Testis (tissue), 5 donors: ENCODE measurements at places on chromosomes 3 and 15.

DNA sequence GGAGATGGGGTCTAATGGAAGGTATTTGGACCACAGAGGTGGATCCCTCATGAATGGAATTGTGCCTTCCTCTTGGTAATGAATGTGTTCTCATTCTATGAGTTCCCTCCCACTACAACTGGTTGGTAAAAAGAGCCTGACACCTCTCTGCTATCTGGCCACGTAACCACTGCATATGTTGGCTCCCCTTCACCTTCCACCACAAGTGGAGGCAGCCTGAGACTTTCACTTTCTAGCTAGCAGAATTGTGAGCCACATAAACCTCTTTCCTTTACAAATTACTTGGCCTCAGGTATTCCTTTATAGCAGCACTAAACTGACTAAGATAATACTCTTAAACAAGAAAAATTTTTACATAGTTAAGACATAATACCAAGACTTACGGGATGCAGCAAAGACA lies 155.3 kb downstream of the NR1I2 start:
- DNase-seq: no peak

- no peak for DNase-seq
These were observed 107.2 kb upstream of the HACD2 start for GRCh38 chr3:123692041-123692440.

- DNase-seq: no peak
These were observed 817 bp upstream of the PLXNA1 start for GRCh38 chr3:126982126-126982470.

- no peak for DNase-seq
These were observed 200.6 kb downstream of the SEMA6D start for GRCh38 chr15:47917881-47918280.

GRCh38 chr3:124982855-124983254 lies 48.3 kb upstream of the MUC13 start:
- no peak for DNase-seq

- no peak for DNase-seq
These were observed 2.1 kb downstream of the RHOV start for GRCh38 chr15:40871749-40872617.

- DNase-seq: no peak
These were observed 30.2 kb upstream of the ATOSA start for GRCh38 chr15:52709187-52709981.

GRCh38 chr3:5058471-5058951 lies 63.6 kb upstream of the ARL8B start:
- DNase-seq: no peak

DNA sequence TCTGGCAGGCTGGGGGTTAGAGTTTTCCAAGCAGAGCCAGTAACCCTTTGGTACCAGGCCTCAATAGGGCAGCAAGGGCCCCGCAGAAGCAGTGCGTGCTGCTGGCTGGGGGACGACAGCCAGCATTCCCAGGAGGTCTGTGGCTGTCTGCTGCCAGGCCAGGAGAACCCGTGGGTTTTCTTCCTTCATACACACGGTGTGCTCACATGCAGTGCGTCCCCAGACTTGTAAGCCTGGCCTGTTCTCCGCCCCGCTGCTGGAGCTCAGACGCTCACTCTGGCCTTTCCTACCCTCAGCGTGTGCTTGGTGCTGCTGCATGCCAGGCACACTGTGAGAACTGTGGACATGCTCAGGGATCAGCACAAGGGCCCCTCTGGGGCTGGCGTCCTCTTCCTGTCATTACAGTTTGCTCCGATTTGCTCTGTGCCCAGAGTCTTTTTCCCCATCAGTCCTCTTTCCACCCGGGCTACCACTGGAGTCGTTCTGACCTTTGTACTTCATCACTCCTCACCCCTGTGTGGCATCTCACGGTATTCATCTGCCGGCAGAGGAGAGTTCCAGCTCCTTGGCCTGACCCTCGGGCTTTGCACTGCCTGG lies 149.5 kb downstream of the DNAJB8 start:
- DNase-seq: peak; percentile 23

DNA sequence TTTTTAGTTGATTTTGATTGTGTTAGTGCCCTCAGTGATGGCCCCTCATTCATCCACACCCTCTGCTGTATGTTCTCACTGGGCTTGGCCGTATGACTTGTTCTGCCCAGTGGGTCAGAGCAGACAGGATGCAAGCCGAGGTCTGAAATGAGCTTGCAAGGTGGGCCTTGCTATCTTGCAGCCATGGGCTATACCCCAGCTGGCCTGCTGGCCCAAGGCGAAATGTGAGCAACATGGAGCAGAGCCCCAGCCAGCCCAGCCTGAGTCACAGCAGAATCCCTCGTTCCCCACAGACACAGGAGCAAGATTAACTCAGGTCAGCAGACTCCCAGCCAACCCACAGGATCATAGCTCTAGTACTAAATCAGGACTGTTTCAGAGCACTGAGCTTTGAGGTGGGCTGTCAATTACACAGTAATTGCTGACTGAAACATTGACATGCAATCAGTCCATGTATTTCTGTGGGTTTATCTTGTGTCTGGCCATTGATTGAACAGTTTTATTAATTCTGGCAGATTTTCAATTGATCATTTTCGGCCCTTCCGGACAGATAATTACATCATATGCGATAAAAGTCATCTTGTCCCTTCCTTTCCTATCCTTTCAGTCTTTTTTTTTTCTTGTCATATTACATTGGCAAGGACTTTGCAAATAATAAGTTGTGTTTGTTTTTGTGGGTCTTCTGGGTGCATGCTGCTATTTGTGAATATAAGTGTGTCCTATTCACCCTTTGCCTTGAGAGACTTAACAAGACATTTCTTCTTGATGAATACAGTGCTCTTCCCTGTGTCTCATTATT lies 27.1 kb downstream of the KLF15 start:
- DNase-seq: no peak

- no peak for DNase-seq
These were observed 89.8 kb upstream of the TNFSF10 start for GRCh38 chr3:172612871-172613678.

- no peak for DNase-seq
These were observed 167.5 kb upstream of the TRIM42 start for GRCh38 chr3:140510303-140510861.

DNA sequence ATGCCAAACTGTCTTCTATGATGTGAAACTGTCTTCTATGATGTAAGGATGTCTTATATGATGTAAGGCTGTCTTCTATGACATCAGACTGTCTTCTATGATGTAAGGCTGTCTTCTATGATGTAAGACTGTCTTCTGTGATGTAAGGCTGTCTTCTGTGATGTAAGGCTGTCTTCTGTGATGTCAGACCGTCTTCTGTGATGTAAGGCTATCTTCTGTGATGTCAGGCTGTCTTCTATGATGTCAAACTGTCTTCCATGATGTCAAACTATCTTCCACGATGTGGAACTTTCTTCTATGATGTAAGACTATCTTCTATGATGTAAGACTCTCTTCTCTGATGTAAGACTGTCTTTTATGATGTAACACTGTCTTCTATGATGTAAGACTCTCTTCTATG lies 27.9 kb downstream of the MGLL start:
- DNase-seq: no peak

GRCh38 chr3:171135549-171135948 lies 109.0 kb upstream of the SLC2A2 start:
- DNase-seq: no peak

- no peak for DNase-seq
These were observed 239.9 kb downstream of the EPHB1 start for GRCh38 chr3:135034891-135035440.

DNA sequence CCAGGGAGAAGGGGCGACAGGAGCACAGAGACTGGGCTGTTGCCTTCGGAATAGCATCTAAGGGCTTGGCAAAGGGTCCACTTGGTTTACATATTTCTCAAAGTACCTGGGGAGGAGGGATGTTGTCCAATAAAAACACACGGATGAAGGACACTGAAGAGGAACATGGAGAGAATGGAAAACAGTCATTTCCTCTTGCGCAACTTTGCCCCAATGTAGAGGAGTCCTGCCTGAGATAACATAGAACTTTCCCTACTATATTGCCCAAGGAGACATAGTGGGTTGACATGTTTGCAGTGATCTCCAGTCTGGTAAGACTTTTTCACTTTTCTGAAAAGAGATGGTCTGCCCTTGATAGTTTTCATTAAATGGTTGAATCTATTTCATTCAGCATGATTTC lies 468.8 kb upstream of the SUCLG2 start:
- DNase-seq: no peak

DNA sequence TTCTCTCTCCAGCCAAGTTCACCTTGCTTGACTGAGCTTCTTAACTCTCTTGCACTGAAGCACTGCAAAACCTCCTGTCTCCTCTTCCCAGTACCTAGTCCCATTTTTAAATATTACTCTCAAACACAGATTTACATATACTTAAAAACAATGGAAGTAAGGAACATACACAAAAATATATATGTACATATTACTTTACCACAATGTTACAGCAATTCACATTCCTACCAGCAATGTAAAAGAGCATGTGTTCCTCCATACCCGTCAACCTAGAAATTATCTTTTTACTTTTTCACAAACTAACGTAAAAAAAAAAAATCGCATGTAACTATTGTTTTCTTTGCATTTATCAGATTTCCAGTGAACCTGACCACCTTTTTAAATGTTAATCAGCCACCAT lies 60.4 kb downstream of the RYK start:
- no peak for DNase-seq

GRCh38 chr15:69823223-69823907 lies 274.4 kb downstream of the TLE3 start:
- DNase-seq: peak; percentile 65

DNA sequence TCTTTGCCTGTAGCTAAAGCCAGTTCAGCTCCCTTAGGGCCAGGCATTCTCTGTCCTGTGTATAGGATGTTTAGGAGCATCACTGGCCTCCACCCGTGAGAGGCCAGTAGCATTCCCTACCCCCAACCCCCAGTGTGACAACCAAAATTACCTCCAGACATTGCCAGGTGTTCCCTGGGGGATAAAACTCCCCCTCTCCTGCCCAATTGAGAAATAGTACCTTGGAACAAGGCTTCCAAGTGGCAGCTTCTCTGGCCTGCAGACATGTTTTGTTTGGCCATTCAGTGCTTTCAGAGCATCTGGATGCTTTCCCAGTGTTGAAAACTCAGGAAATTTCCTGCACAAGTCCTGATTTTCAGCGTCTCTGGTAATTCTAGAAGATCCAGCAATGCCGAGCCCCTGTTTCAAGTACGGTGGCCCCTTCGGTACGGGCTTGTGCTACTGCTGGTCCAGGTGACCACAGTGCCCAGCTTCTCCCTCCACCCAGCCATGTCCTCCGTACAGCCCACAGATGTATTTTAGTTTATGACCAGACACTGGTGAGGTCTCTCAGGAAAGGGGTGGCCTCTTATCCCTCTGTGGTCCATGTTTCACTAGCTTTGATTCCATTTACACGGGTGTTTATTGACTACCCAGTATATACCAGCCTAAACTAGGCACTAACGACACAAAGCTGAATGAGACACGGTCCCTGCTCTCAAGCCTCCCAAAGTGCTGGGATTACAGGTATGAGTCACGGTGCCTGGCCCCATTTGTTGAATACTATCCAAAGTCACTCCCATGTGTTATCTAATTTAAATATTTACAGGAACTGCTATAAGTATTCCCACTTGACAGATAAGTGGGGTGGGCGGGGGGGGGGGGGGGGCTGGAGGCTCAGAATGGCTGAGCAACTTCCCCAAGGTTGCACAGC lies 125.4 kb upstream of the RAD18 start:
- no peak for DNase-seq

DNA sequence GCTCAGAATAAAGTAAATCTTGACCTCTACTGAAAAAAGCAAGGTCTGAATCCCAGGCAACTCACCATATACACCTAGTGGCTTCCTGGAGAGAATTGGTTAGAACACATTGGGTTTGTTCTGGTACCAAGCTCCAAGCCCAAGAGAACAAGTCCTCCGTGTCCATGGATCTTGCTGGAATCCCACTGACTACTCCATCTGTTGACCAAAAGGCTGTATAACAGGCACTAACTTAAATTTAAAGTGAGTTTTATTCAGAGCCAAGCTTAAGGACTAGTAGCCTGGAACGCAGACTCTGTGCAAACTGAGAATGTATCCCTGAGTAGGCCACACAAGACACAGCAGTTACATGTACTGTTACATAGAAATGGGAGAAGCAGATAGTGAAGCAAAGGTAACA lies 342.1 kb upstream of the LRRC3B start:
- no peak for DNase-seq

DNA sequence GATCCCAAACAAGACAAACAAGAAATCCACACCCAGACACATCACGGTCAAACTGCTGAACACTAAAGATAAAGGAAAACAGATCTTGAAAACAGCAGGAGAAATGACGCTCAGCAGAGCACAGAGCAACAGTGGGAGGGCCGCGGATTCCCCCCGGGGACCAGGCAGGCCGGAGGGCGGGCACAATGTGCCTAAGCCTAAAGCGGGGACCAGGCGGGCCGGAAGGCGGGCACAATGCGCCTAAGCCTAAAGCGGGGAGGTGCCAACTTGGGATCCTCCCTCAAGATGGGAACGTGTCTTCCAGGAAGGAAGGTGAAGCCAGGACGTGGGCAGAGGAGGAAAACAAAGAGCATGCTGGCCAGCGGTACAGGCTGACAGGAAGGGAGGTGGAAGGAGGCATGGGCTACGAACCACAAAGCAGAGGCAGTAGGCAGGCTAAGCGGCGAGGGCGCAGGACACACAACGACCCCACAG lies 31.1 kb downstream of the CYFIP1 start:
- DNase-seq: peak; percentile 56

GRCh38 chr3:25097023-25097422 lies 331.0 kb upstream of the RARB start:
- no peak for DNase-seq

DNA sequence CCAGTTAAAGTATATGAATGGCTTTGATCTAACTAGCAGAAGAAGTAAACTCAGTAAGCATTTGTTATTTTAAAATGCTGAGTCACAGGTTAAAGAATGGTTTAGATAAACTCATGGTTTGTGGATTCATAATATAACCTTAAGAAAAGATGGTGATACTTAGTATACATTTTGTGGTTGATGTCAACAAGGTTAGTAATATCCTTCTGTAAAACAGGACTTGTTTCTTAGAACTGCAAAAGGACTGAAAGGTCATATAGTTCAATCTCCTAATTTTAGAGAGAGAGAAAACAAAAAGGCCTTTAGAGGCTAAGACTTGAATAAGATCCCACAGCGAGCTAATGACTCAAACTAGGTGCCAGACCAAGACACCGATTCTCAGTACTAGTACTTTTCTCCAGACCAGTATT lies 50.0 kb downstream of the STRIT1 start:
- no peak for DNase-seq

GRCh38 chr15:57941816-57942215 lies 123.7 kb downstream of the ALDH1A2 start:
- no peak for DNase-seq

- DNase-seq: no peak
These were observed 6.3 kb upstream of the RTP4 start for GRCh38 chr3:187361835-187362234.

DNA sequence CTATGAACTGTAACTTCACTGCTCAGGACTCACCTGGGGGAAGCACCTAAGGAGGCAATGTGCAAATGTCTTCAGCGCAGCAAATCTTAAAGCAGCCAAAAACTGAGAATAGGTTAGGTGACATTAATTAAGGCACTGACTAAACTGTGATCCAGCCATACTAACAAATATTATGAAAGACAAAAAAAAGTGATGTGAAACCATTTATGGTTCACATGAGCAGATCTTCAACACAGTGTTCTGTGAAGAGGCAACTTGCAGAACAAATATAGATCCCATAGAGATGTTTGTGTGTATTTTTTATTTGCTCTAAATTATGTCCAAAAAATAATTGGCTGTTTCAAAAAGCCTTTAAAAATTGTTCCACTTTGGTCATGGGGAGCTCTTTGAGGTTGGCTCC lies 24.1 kb upstream of the MITF start:
- no peak for DNase-seq

- peak; percentile 69 for DNase-seq
These were observed 747 bp upstream of the ZNF592 start for GRCh38 chr15:84747416-84748273.
